ENCODE measurements at places on chromosomes 5 and 9.

DNA sequence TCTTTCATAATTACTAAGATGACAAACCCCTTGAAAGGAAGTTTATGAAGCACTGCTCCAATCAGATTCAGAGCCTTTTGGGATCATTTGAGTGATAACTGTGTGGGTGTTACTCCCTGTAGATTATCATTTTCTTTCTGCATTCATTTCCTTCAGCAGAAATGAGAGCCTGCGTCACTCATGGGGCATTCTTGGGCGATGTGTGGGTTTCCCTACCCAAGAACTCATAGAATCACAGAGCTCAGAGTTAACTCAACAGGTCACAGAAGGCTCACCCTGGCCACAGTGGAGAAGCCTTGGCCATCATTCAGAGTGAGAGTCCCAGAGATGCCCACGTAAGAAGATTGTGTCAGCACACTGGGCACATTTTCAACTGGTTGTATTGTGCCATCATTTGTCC lies 401.9 kb downstream of the TLE4 start:
- DNase-seq, result no peak

DNA sequence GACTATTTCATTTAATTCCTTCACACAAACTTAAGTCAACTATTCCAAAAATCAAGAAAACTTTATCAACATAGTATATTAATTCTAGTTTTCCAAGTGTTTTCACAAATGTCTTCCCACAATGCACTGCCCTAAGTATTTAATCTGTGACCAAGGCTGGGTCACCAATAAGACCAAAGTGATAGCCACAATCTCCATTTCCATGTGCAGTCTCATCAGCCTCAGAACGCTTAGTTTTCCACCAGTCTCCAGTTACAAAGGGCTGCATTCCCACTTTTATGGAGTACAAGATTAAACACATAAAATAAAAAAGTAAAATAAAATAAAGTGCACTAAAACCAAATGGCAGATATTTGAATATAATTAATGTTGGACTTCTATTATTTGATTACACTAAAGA lies 371.6 kb upstream of the CCNH start:
- no peak for DNase-seq

GRCh38 chr5:31410089-31410488 lies 121.8 kb downstream of the DROSHA start:
- DNase-seq, result no peak

DNA sequence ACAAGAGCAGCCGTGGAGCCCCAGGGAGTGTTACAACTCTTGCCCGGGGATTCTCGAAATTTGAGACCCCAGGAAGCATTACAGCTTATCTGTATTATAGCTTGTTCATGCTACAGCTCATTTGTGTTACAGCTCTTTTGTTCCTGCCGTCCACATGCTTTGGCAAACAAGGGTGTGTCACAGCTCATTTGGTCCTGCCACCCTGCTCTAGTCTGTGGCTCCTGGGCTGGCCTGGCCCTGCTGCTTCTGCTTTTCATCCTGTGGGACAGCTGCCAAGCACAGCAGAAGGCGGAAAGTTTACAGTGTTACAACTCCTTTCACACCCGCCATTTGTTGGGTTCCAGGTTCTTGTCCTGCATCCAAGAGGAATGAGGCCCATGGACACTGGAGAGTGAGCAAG lies 685.0 kb downstream of the SLCO4C1 start:
- no peak for DNase-seq

- DNase-seq, result no peak
These were observed 77.5 kb downstream of the CEMIP2 start for GRCh38 chr9:71690689-71691435.

- DNase-seq, result no peak
These were observed 143.9 kb downstream of the C9orf50 start for GRCh38 chr9:129476821-129477611.

- DNase-seq, result no peak
These were observed at the start of gene BSPRY for GRCh38 chr9:113349445-113350094. Gene BSPRY, plus strand, starts transcription at chr9:113349541. Its CDS starts 39 bp downstream, at chr9:113349580.

DNA sequence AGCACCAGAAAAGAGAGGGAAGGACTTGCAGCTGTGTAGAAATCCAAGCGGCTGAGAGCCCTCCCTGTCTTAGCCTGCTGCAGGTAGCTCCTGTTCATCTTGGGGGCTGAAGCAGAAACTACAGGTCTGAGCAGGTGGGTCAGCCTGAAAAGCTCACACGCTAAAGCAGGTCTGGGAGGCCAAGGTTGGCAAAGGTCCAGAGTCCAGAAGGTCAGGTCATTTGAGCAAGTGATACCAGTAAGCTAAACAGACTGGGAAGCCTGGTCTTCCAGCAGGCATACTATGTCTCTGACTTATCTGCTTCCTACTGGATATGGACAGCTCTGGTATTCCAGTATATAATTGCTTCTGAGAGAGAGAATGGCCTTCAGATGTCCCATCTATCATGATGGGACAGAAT lies 26.2 kb downstream of the PTCD2 start:
- no peak for DNase-seq

DNA sequence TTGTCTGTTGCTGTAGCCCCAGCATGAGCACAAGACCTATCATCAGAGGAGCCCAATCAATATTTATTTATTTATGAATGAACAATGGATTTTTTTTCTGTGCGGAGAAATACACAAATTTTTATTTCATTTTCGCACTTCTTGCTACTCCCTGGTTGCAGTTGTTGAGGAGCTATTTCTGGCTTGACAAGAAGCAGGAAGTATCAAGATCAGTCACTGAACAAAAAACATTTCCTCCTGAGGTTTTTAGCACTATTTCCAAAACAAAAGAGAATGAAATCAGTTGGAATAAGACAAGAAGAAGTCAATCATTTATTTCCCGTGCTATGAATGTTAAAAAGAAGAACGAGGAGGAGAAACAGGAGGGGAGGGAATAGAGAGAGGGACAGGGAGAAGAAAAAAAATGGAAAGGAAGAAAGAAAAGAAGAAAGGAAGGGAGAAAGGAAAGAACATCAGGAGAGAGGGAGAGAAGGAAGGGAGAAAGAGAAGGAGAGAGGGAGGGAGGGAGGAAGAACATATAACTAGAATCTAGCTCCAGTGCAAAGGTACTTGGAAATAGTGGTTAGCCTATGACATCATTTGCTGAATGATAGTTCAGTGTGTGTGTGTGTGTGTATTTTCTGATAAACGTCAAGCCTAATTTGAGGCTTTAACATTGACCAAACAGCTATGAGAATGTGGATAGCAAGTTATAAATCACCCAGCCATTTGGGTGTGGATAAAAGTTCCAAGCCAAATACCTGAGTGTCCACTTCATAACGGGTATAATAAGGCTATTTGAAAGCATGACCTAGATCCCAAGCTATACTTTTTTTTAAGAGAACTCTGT lies 586.0 kb downstream of the EBF1 start:
- DNase-seq, result no peak

DNA sequence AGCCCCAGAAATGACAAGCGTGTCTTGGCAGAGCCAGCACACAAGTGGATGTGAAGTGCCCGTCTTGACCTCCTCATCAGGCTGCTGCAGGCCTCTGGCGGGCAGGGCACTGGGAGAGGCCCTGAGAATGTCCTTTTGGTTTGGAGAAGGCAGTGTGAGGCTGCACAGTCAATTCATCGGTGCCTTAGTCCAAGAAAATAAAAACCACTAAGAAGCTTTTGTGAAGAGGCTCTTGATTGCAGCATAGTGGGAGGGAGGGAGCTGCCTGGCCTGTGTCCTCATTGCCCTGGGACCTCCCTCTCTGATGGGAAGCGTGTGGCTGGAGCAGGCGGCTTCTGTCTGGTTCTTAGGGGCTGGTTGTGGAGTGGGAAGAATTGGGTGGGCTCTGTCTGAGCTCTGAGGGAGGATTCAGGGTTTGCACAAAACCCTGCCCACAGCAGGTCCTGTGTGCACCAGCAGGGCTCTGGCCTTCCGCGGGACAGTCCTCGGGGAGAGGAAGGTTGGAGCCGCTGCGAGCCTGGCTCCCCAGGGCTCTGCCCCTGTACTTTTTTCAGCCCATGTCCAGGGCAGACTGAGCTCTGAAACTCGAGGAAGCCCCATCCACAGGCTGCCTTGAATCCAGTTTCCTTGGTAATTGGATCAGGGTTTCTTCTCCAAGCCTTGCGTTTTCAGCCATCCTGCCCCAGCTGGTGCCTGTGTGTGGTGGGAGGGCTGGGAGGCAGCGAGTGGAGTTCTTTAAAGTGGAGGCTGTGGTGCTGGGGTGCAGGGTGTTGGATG lies 1.1 kb downstream of the HRCT1 start:
- DNase-seq, result no peak

GRCh38 chr9:72948575-72949243 lies 4.1 kb downstream of the ALDH1A1 start:
- DNase-seq, result no peak

- DNase-seq, result no peak
These were observed 35.5 kb downstream of the MED10 start for GRCh38 chr5:6342689-6343315.

GRCh38 chr5:112023766-112024165 lies 266.8 kb upstream of the NREP start:
- DNase-seq, result no peak

DNA sequence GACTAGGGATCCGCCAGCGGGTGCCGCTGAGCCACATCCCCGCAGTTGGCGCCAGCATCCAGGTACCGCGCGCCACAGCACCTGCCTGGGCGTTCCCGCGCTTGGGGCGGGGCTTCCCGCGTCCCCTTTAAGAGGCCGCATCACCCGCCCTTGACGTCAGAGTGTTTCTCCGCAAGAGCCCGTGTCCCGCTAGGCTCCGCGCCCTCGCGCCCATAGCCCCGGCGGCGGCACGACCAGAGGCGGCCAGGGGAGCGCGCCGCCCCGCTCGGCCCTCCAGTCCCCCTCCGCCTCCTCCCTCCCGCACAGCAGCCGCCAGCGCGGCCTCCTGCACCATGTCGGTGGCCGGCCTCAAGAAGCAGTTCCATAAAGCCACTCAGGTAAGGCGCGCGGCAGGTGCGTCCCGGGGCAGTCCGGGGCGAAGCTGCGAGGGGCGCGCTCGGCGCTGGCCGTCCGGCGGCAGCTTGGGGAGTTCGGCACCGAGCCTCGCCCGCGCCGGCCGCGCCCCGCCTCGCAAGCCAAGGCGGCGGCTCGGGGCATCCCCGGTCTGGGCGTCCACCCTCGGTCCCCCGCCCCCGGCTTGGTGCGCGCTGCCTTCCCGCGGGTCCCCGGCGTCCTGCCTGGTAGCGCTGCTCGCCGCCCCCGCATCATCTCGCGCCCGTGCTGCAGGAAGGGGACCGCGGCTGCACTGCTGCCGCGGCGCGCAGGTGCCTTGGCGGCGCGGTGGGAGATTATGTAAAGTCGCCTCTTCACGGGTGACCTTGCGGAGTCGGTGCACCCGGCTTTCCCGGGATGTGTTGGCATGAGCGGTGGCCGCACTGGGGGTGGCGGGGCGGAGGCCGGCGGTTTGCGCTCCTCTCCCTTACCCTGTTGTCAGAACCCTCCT lies at the start of gene SH3GL2:
TSS of gene SH3GL2 (plus strand) at position 156 of the 883 bp plus-strand sequence.
- no peak for DNase-seq

- no peak for DNase-seq
These were observed 572 bp downstream of the SCGB3A1 start for GRCh38 chr5:180590543-180591310.

DNA sequence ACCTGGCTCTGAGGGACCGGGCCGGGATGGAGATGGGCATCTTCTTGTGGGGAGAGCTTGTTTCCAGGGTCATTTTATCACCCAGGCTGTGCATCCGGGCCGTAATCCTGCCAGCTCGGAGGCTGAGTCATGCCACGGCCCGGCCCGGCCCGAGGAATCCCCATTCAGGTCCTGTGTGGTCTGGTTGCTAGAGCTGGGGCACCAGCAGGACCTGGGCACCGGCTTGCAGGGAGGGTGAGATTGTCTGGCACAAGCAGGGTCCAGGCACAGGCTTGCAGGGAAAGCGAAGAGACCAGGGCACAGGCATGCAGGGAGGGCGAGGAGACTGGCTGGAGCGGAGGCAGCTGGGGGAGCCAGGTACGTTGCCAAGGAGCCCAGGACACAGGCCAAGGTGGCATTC lies 106.8 kb downstream of the RXRA start:
- DNase-seq, result no peak

DNA sequence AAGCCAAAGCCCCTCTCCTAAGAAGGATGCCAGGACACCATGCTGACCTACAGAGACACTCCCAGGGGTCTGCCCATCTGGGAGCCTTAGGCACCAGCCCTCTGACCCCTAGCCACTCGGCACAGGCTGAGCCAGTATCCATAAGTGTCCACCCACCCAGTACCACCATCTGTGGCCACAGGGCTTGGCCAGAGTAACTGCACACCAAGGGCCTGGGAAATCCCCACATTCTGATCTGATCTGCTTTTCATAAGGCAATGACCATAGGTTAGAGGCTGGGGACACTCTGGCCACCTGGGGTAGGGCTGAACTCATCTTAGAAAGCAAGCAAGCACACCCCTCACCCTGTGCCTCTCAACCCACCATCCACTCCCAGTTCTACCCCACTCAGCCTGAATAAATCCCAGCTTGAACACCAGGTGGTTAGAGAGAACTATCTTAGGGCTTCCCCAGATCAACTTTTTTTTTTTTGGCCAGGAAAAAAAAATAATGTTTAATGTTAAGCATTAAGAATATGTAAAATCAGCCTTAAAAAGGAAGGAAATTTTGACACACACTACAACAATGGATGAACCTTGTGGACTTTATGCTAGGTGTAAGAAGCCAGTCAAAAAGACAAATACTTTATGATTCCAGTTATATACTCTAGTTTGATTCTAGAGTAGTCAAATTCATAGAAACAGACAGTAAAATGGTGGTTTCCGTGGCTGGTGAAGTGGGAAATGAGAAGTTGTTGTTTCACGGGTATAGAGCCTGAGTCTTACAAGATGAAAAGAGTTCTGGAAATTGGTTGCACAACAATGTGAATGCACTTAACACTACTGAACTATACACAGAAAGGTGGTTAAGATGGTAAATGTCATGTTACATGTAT lies 6.2 kb downstream of the GNPDA1 start:
- DNase-seq, result no peak

GRCh38 chr9:456365-456764 lies 241.7 kb downstream of the DOCK8 start:
- no peak for DNase-seq

DNA sequence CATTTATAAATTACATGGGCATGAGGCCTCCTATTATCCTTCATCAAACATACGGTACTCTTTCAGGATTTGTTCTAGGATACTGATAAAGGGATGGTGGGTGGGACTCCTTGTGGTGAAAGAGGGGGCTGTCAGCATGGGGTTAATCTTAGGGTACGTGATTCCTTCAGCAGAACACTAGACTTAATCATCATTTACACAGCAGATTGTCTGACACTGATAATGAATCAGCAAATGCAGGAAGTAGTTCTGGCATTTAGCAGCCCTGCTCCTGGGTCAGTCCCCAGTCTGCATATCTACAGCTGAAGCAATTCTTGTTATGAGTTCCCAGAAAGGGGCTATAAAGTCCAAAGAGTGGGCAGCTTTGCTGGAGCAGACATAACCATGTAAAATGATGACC lies 384.6 kb downstream of the SPOCK1 start:
- peak; percentile 14 for DNase-seq

DNA sequence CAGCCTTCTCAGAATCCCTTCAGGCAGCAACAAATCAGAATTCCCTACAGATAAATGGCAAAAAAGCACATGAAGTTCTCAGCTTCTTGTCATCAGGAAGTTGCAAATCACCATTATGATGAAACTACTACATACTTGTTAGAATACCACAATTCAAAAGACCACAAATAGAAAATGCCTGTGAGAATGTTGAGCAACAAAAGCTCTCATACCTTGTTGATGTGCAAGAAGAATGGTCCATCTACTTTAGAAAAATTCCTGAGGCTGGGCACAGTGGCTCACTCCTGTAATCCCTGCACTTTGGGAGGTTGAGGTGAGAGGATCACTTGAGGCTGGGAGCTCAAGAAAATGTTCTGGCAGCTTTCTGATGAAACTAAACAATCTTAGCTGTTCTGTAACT lies 278.1 kb downstream of the ICE1 start:
- DNase-seq, result no peak

GRCh38 chr5:39200081-39200480 lies 19.3 kb downstream of the FYB1 start:
- no peak for DNase-seq
